NCI-H748 treated with DMSO at 0.1 percent for 48 hours (cell line): ENCODE measurements at places on chromosomes 2 and 18.

- DNase-seq: no peak
Observed at GRCh38 chr2:200127848-200128247, 172.5 kb downstream of the MAIP1 start.

GRCh38 chr2:54685263-54685775 is 38.1 kb upstream of the EML6 start:
- DNase-seq: no peak

DNA sequence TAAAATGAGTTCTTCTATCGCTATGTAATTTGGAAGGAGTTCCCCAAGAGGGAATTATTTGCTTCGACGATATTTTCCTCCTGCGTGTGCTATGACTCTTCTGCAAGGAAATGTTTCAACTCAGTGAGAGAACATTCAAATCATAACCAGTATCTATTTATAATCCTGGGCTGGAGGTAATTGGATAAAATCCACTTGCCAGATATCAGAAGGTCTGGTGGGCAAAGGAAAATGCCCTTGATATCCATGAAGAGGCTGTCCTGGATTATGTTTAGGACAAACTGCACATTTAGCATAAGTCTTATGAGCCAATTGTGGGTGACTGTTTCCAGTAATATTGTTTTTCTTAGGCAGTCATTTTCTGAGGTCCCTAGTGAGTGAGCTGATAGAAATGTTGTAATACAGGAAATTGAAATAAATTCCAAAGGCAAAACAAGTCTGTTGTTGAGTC is 17.7 kb downstream of the RPIA start:
- no peak for DNase-seq

DNA sequence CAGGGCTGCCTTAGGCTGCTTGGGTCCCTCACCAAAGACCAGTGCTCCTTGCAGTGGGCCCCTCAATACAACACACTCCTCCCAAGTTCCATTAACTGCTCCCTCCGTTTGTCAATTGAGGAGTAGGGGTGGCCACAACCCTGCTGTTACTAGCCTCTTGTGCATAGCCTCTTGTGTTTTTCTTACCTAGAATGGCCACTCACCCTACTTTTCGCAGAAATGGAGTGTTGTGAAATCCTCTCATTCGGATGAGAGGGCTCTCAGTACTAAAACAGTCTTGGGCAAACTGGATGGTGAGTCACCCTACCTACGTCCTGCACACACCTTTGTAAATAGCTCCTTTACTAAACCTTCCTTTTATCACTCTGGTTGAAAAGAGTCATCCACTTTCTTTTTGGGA is 253.9 kb downstream of the OSR1 start:
- no peak for DNase-seq

DNA sequence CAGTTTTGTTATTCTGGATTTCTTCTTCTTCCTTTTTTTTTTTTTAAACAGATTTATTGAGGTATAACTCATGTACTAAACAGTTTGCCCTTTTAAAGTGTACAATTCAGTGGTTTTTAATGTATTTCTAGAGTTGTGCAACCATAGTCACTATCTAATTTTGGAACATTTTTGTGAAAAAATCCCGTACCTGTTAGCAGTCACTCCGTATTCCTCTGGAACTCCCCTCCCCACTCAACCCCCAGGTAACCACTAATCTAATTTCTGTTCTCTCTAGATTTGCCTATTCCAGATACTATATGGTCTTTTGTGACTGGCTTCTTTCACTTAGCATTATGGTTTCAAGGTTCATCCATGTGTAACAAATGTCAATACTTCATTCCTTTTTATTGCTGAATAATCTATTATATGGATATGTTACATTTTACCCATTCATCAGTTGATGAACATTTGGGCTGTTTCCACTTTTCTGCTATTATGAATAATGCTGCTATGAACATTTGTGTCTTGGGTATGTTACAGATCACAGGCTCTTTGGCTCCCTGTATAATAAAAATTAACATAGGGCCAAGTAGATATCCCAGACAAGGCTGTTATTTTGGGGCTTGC is 21.9 kb downstream of the EHBP1 start:
- no peak for DNase-seq

- no peak for DNase-seq
Observed at GRCh38 chr2:190320696-190321095, 1.1 kb upstream of the HIBCH start.

DNA sequence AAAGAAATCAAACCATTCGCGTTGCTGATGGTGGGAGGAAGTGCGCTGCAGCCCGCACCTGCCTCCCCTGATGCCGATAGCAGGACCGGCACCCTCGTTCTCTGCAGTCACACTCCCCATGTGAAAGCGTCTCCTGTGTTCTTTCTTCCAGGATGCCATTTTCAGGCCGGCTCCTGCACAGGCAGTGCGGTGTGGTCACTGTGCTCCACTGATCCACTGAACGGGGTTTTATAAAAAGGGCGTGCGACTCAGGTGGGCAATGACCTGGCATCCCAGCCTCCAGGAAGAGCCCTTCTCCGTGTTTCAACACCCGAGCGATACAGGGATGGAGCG is 88.3 kb upstream of the SNTG2 start:
- DNase-seq: no peak

DNA sequence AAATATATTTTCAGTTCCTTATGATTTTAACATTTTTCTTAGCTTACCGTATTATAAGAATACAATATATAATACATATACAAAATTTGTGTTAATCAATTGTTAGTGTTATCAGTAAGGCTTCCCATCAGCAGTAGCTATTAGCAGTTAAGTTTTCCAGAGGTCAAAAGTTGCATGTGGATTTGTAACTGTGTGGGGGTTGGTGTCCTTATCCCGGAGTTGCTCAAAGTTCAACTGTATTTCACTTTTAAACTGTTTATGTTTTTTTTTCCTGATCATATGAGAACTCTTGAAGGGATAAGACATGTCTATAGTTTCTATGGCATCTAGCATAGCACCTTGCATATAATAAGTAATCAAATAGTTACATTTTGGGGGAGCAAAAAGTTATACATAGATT is 11.9 kb upstream of the MFSD6 start:
- DNase-seq: no peak

DNA sequence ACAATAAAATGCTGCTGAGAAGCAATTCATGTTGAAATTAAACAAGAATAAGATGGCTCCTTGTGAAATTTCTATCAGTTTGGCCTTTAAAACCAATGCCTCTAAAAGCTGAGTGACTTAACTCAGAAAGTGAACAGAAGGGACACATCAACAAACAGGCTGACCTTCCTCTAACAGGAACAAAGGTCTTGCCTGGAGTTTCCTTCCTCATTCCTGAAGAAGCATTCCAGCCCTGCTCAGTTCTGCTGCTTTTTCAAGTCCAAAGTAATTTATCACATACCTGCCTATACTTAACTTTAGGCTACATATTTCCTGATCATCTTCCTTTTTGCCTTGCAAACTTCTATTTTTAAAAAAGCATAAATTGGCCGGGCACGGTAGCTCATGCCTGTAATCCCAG is 14.1 kb downstream of the PTRHD1 start:
- no peak for DNase-seq

- no peak for DNase-seq
Observed at GRCh38 chr2:239666855-239667376, 266.1 kb upstream of the HDAC4 start.

- DNase-seq: no peak
Observed at GRCh38 chr2:142332196-142332595, 201.4 kb upstream of the LRP1B start.

- DNase-seq: no peak
Observed at GRCh38 chr2:121358291-121358690, 73.3 kb upstream of the TFCP2L1 start.

- no peak for DNase-seq
Observed at GRCh38 chr18:68438983-68439382, 275.9 kb downstream of the TMX3 start.

DNA sequence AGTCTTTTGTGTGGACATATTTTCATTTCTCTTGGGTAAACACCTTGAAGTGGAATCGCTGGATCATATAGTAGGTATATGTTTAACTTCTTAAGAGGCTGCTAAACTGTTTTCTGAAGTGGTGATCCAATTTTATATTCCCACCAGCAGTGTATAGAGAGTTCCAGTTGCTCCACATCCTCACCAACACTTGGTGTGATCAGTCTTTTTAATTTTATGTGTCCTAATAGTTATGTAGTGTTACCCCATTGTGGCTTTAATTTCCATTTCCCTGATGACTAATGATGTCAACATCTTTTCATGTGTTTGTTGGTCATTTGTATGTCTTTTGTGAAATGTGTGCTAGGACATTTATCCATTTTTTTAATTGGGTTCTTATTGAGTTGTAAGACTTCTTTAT is 56.9 kb downstream of the DGKD start:
- no peak for DNase-seq

GRCh38 chr18:76476665-76477561 is 18.1 kb downstream of the ZNF516 start:
- no peak for DNase-seq

GRCh38 chr2:206981739-206982340 is 42.5 kb downstream of the CPO start:
- DNase-seq: peak; percentile 66

DNA sequence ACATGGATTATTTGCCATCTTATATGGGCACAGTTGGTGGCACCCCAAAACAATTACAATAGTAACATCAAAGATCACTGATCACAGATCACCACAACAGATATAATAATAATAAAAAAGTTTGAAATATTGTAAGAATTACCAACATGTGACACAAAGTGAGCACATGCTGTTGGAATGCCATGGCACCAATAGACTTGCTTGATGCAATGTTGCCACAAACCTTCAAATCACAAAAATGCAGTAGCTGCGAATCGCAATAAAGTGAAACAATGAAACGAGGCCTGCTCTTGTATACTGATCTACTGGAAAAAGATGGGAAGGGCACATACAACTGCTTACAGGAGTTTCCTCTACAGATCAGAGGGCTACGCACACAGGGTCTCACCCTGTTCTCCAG is 32.2 kb upstream of the AMMECR1L start:
- DNase-seq: no peak

DNA sequence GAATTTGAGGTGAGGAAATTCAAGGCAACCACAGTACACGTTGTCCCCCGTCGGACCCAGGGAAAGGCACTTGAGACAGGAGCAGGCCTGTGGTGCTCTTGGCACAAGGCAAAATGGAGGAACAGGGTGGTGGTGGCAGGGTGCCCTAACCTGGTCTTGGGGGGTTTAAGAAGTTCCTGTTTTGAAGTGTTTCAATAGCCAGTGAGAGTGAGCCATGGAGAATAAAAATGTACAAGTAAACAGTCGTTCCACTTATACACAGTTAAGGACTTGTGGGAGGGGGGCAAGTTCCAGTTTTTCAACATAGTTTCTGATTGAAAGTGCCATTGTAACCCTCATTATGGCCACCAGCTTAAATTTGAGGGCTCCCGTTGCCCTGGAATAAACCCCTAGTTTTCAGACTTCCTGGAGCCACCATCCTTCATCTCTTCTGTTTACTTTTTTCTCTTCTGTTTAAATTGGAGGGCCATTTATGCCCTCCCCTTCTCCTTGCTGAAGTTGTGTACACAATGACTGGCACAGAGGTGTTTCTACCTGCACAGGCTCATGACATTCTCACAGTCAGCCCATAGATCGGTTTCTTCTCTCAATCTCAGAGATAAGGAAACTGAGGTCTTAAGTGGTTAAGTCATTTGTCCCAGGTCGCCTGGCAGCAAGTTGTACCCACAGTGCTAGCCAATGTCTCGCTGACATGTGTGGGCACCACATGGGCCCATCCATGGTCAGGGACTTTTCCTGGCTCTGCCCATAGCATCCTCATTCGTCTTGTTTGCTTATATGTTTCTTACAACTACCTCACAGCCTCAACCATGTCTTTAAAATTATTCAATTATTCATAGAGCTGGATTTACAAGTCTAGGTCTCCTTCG is 66.0 kb upstream of the ST3GAL5 start:
- DNase-seq: no peak

- no peak for DNase-seq
Observed at GRCh38 chr2:218168016-218168415, 1.3 kb upstream of the CXCR1 start.

GRCh38 chr2:38207168-38207567 is 131.2 kb upstream of the CYP1B1 start:
- DNase-seq: no peak

- no peak for DNase-seq
Observed at GRCh38 chr2:158828378-158829164, 33.5 kb downstream of the DAPL1 start.
